HT1080 (cell line): ENCODE measurements at places on chromosomes 6 and 20.

- DNase-seq, result peak; percentile 71
These were observed 13.6 kb downstream of the BAK1 start for GRCh38 chr6:33566182-33567084.

DNA sequence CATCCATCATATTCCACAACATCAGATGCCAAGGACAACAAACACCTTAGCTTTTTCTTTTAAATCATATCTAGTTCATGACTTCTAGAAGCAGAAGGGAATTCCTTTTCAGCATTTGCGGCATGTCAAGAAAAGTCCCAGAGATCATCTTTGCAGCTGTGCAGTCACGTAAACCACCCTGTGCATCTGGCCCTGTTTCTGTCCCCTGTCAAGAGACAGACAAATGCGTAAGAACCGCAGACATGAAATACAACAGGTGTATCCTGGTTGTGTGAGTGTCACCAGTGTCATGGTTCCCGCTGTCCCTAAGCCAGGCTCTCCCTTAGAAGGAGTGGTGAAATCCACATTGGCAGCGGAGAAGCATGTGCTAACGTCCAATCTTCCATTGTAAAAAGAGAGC, 28.1 kb downstream of the LY86 start:
- no peak for DNase-seq

DNA sequence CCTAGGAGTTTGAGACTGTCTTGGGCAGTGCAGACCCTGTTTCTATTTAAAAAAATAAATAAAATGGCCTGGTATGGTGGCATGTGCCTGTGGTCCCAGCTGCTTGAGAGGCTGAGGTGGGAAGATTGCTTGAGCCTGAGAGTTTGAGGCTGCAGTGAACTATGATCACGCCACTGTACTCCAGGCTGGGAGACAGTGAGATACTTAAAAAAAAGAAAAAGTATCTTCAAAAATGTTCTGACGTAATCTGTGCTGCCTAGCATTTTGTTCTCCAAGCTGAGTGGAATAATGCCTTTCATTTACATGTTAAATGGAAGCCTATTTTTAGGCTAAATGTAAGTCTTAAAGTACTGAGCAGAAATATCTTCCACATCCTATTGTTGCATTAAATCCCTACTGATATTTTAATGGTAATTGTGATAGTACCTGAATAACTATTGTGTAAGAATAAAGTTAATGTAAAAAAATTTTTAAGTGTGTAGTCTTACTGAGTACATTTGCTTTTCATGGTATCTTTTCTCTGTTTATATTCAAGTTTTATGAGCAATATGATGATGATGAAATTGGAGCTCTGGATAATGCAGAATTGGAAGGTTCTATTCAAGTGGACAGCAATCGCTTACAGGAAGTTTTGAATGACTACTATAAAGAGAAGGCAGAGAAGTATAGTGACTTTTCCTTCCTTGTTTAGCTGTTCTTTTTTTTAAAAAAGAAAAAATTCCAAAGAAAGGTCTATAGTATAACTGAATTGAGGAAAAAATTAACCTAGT, 4.2 kb upstream of the ZC2HC1B start:
- no peak for DNase-seq

DNA sequence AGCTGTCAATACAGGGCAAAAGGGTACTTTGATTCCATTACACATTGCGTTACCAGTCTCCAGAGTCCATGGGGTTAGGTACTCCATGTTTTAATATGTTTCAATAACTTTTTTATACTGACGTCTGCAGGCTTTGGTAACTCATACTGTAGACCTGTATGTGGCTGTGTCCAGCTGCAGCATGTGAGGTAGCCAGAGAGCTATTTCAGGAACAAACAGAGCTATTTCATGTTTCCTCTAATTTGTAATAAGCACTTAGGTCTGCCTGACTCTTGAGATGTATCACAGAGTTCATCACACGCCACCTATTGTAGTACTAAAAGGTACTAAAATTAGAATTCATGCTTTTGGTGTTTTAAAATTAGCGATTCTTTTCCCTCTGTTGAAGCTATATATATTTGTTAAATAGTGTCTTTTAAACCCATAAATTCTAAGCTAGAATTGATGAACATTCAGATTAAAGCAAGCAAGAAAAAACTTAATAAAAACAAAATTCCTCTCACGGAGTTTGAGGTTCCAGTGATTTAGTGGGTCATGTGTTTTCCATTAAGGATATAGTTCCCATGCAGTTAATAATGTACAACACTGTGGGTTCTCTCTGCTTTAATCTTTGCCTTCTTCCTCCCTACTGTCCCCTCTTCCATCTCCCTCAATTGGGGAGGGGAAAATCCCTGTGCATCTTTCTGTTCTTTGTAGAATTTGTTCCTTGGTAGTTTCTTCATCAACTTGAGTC, 37.0 kb downstream of the FOXO3 start:
- DNase-seq, result no peak

- no peak for DNase-seq
These were observed 855 bp upstream of the GFOD1 start for GRCh38 chr6:13488015-13488895.

DNA sequence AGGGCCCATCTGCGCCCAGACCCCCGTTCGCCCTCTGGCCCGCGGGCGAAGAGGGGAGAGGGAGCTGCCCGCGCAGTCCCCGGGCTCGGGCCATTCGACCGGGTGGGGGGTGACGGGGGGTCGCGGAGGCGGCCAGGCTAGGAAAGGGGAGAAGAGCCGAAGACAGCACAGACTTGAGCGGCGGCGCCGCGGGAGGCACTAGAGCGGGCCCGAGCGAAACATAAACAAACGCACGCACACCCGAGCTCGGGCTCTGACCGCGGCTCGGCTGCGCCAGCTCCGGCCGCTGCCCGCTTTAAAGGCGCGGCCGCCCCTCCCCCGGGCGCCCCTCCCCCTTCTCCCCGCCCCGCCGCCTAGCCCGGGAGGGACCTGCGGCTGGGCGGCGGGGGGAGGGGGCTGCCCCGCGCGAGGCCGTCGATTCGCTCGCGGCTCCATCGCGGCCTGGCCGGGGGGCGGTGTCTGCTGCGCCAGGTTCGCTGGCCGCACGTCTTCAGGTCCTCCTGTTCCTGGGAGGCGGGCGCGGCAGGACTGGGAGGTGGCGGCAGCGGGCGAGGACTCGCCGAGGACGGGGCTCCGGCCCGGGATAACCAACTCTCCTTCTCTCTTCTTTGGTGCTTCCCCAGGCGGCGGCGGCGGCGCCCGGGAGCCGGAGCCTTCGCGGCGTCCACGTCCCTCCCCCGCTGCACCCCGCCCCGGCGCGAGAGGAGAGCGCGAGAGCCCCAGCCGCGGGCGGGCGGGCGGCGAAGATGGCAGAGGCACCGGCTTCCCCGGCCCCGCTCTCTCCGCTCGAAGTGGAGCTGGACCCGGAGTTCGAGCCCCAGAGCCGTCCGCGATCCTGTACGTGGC, at the start of gene FOXO3:
Gene FOXO3, plus strand, starts transcription at position 455 of the 846 bp plus-strand sequence. Its CDS starts 292 bp downstream, at position 747.
- DNase-seq, result peak; percentile 76

- no peak for DNase-seq
These were observed 6.6 kb upstream of the GFRA4 start for GRCh38 chr20:3669710-3670367.

DNA sequence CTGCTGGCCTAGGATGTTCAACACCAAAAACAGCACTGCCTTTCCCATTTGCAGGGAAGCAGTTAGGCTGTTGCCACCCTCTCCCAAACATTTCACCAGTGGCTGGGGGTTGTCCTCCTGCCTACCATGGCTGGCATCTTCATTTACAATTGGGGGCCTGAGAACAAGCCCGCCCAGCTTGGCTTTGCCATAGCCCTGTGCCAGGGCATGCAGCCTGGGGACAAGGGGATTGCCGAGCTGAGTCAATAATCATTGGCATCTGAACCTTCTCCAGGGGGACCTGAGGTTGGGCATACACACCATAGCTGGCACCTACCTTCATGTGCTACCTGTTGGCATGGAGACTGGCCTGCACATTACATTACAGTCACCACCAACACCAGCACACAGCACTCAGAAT, 345.1 kb downstream of the KHDRBS2 start:
- no peak for DNase-seq

GRCh38 chr6:33597551-33598322, 17.7 kb upstream of the BAK1 start:
- DNase-seq, result no peak

GRCh38 chr6:132598473-132598872, 8.9 kb upstream of the TAAR5 start:
- peak; percentile 22 for DNase-seq

DNA sequence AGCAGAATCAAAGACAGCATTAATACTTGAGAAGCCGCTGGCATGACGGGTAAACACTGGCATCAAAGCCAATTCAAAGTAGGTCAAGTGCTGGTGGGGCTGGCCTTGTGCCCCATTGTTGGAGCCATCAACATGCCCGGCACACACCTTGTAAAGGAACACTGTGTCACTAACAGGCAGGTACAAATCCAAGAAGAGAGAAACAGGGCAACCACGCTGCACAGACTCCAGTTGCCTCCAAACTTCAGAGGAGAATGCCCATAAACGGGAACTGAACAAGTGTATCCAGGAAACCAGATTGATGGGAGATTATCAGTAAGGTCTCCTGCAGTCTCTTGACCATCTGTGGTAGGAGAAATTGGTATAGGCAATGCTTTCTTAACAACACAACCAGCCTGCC, 127.0 kb upstream of the STXBP5 start:
- DNase-seq, result no peak

- no peak for DNase-seq
These were observed 5.9 kb downstream of the SLC2A10 start for GRCh38 chr20:46715292-46715756.

DNA sequence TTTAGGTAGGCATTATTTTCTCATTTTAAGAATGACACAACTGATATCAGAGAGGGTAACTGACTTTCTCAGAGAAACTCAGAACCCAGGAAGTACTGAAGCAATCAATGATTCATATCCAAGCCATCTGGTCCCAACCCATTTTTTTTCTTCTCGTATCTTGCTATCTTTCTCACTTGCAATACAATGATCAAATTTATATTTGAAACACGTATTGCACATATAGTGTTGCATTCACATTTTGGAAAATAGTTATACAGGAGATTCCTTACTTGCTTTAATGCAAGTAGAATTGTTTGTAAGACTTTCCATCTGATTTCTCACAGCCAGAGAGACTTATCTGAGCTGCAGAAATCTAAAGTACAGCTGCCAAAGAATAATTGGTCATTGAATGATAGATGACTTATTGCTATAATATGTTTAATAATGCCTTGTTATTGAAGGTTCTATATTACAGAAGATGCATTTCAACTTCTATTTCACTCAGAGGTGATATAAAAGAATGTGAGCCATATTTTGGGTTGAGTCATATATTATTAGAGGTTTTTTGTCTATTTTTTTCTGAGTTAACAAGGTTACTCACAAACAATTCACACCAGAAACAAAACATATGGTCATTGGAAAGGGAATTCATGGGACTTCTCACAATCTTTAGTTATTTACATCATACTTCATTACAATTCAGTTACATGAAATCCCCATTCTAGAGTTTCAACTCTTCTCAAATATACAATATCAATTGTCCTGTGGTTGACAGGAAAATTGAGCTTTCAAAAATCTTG, 337.5 kb upstream of the CITED2 start:
- peak; percentile 28 for DNase-seq

- DNase-seq, result peak; percentile 13
These were observed 507.8 kb upstream of the CITED2 start for GRCh38 chr6:139882234-139882633.

GRCh38 chr6:43228951-43229802, at the start of gene DNPH1:
TSS of gene DNPH1 (minus strand) at chr6:43229481. CDS start at chr6:43229456, 25 bp downstream.
- DNase-seq, result peak; percentile 62

DNA sequence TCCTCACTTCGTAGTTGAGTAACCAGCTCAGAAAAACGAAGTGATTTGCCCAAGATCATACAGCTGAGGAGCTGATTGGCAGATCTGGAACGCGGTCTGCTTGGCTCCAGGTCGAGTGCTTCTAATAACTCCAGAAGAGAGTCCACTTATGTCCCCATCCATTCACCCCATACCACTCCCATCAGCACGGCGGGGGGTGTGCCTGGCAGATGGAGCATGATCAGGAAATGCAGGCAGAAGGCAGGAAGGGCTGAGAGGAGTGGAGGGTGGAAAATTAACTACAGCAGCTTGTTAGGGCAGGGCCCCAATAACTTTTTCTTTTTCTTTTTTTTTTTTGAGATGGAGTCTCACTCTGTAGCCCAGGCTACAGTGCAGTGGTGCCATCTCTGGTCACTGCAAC, 15.0 kb downstream of the FITM2 start:
- DNase-seq, result no peak

- no peak for DNase-seq
These were observed 174.4 kb upstream of the DTNBP1 start for GRCh38 chr6:15837205-15837604.

GRCh38 chr6:50962213-50962759, 143.6 kb downstream of the TFAP2B start:
- no peak for DNase-seq

GRCh38 chr6:5427586-5427985, 166.3 kb downstream of the FARS2 start:
- no peak for DNase-seq

DNA sequence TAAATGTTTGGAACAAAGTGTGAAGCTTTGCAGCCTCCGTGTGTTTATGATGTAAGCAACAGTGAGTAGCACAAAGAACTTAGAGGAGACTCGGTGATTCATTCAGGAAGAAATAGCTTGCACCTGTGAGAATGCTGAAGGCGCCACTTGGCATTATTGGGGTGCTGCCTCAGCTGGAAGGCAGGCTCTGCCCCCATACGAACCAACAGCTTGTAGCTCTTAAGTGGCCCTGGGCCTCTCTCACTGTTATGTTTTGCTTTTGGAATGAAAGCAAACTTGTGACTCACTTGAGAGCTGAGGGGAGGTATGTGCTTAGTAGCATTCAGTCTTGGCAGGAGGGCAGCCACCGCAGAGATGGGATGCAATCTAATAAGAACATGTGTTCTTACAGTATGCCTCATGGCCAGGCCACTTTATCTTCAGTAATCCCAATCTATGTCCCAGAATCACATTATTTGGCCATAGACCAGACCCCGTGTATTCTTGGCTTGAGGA, 310.7 kb downstream of the EYA4 start:
- peak; percentile 92 for DNase-seq

- DNase-seq, result no peak
These were observed 53.3 kb downstream of the ATG5 start for GRCh38 chr6:106272287-106272686.

GRCh38 chr20:36279362-36279761, 26.8 kb upstream of the DLGAP4 start:
- no peak for DNase-seq

DNA sequence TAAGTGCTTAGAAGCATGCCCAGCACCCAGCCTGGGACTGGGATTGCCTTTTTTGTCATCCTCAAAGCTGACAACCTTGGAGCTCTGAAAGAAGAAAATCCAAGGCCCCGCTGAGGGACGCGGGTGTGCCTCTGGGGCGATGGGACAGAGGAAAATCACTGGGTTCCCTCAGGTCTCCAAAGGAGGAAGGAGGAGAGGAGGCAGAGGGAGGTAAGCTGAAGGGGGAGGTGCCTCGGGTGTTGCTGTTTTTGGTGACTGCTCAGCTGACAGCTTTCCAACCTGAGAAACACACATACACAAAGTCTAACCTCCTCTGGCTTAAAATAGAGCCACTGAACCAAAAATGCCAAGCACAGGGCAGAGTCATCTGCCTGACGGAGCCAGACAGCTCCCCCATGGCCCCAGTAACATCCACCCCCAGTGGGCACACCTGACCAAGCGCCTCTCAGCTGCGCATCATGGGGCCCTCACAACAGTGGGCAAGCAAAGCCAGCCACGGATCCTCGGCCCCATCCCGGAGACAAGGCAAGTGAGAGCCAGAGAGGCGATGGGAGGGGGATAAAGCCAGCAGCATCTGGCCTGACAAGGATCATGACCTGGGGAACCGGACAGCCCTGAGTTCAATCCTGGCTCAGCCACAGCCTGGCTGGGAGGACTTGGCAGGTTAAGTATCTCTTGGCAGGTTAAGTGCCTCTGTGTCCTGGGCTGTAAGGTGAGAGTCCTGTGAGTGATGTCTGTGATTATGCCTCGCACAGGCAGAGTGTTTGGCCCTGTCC, 3.2 kb upstream of the KCNK15 start:
- DNase-seq, result no peak

GRCh38 chr6:8082954-8083858, 19.0 kb upstream of the BLOC1S5 start:
- peak; percentile 89 for DNase-seq
